ENCODE measurements at places on chromosomes 5 and 9. TPM values are rescaled to one million over a fixed set of nuclear protein-coding genes. Genes with fewer than 3 reads are reported as not detected.

- no peak for DNase-seq
These were observed 32.7 kb downstream of the ZNF366 start for GRCh38 chr5:72474516-72474915.

The IL13 gene
- 0.73 TPM for total RNA-seq

DNA sequence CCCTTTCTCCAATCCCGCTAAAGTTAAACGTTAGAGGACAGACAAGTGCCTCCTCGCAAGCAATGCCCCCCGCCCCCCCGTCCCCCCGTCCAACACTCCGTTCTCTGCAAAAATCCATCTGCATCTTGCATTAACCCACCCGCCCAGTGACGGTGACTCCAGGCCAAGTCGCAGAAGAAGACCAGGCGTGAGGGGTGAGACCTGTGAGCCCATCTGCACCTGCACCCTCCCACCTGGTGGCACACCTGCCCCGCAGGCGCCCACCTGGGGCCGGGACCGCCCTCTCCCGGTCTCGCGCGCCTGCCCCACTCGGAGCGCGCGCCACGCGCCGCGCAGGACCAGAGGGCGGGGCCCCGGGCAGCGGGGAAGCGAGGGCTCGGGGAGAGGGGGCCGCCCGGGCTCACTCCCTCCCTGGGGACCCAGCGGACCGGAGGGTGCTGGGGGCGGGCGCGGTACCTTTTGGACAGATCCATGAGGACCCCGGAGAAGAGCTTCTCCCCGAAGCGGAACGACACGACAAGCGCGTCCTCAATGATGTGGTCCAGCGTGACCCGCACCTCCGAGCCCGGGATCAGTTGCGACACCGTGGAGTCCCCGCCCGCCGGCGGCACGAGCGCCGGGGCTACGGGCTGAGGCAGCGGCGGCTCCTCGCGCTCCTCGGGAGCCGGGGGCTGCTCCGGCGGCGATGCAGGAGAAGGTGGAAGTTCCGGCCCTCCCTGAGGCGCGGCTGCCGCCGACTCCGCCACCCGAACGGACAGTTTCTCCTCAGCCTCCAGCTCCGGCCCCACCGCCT lies 705 bp downstream of the PWWP2A start:
- DNase-seq: peak; percentile 53

- DNase-seq: no peak
These were observed 1.5 kb downstream of the VDAC1 start for GRCh38 chr5:134003064-134003816.
